ENCODE measurements at places on chromosomes 4 and X.

GRCh38 chr4:24006269-24006668 is 116.4 kb upstream of the PPARGC1A start:
- DNase-seq: no peak

DNA sequence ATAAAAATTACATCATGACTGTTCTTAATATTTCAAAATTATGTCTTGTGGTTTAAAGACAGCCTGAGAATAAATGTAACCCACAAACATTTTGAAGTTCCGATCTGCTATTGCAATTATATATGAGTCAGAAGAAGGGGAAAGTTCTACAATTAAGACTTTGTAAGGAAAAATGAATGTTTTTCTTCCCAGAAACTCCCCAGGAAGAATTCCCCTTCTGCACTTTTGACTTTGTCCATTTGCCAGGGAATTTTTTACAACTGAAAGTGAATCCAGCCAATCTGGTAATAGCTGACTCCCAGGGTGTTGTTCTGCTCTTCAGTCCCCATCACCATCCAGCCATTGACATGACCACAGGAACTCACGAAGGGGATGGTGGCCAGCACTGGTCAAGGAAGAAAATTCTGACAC is 61.6 kb upstream of the NOCT start:
- no peak for DNase-seq

DNA sequence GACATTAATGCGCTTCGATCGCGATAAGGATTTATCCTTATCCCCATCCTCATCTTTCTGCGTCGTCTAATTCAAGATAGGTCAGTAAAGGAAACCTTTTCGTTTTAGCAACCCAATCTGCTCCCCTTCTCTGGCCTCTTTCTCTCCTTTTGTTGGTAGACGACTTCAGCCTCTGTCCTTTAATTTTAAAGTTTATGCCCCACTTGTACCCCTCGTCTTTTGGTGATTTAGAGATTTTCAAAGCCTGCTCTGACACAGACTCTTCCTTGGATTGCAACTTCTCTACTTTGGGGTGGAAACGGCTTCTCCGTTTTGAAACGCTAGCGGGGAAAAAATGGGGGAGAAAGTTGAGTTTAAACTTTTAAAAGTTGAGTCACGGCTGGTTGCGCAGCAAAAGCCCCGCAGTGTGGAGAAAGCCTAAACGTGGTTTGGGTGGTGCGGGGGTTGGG is 528 bp upstream of the FGF2 start:
- DNase-seq: no peak

DNA sequence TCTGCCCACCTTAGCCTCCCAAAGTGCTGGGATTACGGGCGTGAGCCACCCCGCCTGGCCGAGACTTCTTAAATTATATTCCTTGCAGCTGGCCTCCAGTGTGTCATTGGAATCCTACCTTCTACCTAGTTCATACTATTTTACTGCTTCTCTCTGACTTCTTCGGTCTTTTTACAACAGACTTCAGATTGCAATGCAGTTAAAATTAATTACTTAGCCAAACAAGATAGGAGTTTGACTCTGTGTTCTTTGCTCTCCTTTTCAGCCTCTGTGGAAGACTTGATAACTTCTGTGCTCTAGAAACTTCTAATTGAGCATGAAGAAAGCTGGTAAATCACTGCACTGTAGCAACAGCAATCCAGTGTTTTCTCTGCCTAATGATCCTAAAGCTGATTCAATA is 199.5 kb downstream of the GASK1B start:
- no peak for DNase-seq

DNA sequence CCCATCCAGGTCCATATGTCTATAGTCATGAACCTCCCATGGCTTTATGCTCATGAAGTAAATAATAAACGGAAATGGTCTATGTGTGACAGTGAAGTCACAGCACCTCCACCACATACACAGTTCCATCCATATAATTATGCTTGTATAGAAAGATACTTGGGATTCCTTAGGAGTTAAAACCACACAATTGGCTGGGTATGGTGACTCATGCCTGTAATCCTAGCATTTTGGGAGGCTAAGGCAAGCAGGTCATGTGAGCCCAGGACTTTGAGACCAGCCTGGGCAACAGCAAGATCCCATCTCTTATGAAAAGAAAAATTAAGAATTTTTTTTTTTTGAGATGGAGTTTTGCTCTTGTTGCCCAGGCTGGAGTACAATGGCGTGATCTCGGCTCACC is 55.6 kb upstream of the RBM47 start:
- no peak for DNase-seq

DNA sequence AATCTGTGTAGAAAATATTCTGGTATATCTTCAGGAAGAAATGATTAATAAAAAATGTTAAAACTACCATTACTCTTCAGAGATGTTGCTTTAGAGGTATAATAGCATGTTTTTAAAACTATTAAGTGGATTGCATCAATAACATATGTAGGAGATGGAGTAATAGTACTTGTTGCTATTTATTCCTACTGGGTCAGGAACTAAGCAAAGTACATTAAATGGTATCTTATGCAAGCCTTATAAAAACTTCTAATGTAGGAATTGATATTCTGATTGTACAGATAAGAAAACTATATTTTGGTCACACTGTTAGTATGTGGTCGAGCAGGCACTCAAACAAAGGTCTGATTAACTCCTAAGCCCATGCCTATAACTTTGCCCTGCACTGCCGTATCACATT is 31.4 kb upstream of the PDLIM5 start:
- DNase-seq: no peak

- no peak for DNase-seq
Observed at GRCh38 chr4:123216946-123217345, 179.6 kb upstream of the SPRY1 start.

- no peak for DNase-seq
Observed at GRCh38 chr4:154836513-154836912, 55.4 kb downstream of the RBM46 start.

GRCh38 chrX:149003863-149004660 is 501.0 kb downstream of the IDS start:
- DNase-seq: no peak

DNA sequence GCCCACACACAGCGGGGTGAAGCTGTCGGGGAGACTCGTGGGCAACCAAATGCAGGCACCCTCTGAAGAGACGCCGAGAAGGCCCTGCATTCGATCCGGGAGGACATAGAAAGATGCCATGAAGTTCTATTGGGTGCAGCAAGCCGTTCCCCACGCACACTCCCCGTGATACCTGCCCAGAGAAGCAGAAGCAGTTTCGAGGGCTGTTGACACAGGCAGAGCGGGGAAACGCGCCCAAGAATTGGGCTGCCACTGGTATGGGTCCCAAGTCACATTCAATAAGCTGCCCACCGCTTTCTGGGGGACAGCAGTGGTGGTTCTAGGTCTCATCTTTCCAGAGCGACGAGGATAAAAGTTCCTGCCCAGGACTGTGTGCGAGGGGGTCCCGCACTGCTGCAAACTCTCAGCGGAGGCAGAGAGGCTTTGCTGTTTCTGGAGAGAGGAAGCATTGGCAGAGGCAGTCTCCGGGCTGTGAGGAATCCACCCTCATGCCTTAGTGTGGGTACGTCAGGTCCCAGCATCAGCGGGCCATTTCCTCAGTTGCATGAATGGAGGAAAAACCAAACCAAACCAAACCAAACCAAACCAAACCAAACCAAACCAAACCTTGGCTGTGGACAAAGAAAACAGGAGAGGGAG is 10.1 kb downstream of the PITX2 start:
- peak; percentile 44 for DNase-seq

- DNase-seq: no peak
Observed at GRCh38 chr4:54661686-54662085, 3.9 kb downstream of the KIT start.

- DNase-seq: no peak
Observed at GRCh38 chr4:136121426-136121825, 1410.9 kb downstream of the PCDH18 start.

DNA sequence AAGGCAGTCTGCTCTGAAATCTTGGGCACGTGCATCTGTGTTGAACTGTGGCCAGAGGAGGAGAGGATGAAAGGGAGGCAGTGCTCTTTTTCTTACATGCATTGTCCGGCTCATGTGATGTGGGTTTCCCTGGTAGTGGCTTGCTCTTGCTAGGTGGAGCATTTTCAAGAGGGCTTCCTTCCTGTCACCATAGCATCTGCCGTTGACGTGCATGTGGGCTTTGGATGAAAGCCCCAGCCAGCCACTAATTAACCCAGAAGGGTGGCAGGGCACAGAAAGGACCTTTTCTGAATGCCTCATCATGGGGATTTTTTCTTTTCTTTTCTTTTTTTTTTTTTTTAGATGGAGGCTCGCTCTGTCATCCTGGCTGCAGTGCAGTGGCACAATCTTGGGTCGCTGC is 121.3 kb downstream of the GPR143 start:
- no peak for DNase-seq

GRCh38 chrX:77935886-77936285 is 25.4 kb downstream of the ATP7A start:
- no peak for DNase-seq

- DNase-seq: no peak
Observed at GRCh38 chr4:31645236-31645635, 925.1 kb downstream of the PCDH7 start.

DNA sequence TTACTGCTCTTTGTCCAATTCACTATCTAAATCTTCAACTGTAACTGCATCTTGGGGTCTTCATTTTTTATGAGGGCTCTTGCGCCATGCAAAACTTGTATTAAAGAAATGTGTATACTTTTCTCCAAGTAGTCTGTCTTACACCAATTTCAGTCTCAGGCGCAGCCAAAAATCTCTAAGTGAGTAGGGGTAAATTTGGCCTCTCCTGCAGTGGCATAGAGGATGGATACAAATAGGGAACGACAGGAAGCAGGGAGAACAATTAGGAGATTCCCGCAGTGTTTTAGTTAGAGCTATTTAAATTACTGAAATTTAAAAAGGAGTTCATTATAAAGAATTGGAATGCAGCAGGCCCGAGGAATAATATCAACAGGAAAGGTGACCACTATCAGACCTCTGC is 30.2 kb downstream of the DMP1 start:
- no peak for DNase-seq

DNA sequence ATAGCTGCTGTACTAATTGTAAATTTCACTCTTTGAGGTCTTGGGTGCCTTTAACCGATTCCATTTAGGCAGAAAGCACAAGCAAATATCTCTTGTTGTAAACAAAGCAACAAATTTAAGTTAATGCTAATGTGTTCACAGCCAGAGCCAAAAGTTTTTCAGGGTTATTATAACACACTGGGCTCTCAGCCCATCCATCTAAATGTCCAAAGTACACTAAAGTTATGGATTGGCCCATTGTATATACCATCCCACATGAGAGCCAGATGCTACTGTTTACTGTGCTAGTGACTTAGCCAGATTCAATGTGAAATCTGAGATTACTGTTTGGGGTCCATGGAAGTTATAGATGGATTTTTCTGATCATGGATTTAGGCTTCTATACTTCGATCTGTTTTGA is 186.7 kb downstream of the LARP7 start:
- DNase-seq: no peak

DNA sequence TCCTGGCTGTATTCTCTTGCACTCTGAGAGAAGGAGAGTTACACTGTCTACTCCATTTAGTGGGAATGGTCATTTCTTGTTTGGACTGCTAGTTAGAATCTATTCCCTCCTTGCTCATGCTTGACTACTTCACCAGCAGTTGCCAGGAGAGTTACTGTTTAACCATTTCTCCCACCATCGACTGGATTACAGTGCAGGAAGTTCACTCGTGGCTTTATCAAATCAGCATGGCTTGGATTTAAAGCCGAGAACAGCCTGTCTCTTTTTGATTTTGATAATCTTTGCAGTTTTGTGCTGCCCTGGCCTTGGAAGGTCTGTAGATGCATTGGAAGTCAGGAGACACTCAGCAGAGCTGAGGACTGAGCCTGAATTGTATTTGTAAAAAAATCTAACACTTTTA is 3.2 kb downstream of the GBA3 start:
- no peak for DNase-seq

GRCh38 chr4:151067316-151067970 is 32.0 kb upstream of the RPS3A start:
- no peak for DNase-seq
